ENCODE measurements at places on chromosomes 16 and 17. TPM values are rescaled to one million over a fixed set of nuclear protein-coding genes. Genes with fewer than 3 reads are reported as not detected.

BCL6B gene
- total RNA-seq = 3.8 TPM

KRTAP3-2 gene
- not detected for total RNA-seq

PIGS gene
- 39.5 TPM for total RNA-seq

STX4 gene
- total RNA-seq = 13.3 TPM

TGFB1I1 gene
- total RNA-seq = not detected

HOXB6 gene
- not detected for total RNA-seq

NPIPA1 gene
- 75.0 TPM for total RNA-seq
